Stimulated activated CD4-positive, alpha-beta T cell treated with anti-CD3 and anti-CD28 coated beads, TNF-alpha, amount 100 ng/mL, for 1 hour (primary cell): ENCODE measurements at places on chromosomes 3 and 15.

GRCh38 chr3:162263596-162263995 lies 767.0 kb downstream of the OTOL1 start:
- no peak for DNase-seq

GRCh38 chr15:38042707-38043445 lies 108.4 kb downstream of the TMCO5A start:
- no peak for DNase-seq

GRCh38 chr3:144031938-144032337 lies 60.3 kb downstream of the DIPK2A start:
- no peak for DNase-seq

DNA sequence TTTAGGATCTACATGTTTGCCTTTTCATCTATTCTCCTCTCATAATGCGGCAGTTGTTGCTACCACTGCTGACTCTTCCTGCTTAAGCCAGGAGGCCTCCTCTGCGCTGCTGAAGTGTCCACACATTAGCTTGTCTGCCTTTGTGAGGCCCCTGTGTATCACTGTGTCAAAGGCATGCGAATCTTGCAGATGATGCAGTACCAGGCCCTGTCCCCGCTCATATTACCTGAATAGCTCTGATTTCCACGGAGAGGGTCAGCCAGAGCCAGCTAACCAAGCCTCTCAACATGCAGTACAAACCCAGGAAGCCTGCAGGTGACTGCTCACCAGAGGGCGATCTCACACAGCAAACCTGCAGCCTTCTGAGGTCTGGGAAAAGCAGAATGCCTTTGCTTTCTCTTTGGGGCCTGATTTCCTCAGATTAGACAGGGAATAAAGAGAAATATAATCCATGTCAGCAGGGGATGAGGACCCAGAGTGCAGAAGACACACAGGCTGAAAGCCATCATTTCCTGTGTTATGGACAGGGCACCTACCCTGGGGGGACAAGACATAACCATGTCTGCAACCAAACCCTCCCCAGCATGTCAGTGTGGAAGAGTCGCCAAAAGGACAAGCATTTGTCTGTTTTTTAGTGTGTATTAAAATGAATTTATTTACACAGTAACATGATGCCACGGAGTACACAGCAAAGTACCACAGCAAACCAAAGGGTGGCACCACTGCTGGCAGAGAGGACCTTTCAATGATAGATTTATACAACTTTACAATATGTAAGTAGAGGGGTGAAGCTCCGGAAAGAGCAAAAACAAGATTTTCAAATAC lies 36.8 kb upstream of the TSPAN3 start:
- no peak for DNase-seq

DNA sequence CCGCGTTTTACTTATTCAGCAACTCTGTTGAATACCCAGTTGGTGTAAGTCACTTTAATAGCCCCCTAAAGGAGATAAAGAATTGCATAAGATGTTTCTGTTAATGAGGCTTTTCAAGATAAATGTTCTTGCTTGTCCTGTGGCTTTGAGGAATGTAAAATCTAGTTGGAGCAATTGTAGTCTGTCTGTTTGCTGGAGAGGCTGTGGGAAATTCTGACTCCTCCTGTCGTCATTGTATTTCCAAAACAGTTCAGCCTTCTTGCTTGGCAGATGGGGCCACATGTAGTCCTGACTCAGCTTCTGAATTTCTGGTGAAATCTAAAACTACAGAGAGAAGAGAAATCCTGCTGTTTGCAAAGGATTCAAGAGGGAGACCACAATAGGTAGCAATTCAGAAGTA lies 114.4 kb downstream of the RYR3 start:
- no peak for DNase-seq

DNA sequence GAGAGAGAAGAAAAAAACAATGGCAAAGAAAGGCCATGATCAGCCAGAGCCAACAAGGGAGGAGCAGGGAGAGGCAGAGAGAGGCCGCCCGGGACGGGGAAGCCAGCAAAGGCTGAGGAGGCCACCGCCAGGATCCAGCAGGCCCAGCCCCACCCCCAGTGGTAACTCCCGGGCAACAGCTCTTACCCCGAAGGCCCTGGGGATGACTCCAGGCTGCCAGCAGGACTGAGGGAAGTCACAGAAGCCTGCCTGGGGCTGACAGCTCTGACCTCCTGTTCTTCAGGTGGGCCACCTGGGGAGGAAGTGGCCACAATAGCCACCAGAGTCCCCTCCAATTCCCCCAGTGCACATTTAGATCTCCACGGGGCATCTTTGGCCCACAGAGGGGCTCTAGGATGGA lies 184.3 kb upstream of the LINGO1 start:
- DNase-seq = no peak

DNA sequence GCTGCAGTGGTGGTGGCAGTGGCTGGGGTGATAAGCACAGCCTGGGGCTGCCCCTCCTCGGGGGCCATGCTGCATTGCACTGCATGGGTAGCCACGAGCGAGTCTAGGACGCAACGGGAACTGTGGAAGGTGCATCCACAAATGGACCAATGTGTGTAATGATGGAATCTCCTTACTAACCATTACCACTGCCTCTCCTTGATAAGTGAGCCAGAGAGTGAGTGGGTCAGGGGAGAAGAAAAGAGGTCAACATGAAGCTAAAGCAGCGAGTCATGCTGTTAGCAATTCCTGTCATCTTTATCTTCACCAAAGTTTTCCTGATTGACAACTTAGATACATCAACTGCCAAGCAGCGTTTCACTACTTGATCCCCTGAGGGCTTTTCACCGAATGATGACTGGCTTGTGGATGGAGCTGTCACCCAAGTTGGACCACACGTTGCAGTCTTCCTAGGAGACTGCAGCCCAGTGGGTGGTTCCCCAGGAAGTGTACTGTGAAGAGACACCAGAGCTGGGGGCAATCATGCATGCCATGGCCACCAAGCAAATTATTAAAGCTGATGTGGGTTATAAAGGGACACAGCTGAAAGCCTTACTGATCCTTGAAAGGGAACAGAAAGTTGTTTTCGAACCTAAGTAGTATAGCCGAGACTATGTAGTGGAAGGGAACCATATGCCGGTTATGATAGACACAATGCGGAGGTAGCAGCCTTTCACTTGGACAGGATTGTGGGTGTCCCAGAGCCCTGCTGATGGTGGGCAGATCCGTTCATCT lies 20.6 kb downstream of the SAMD7 start:
- DNase-seq = no peak

DNA sequence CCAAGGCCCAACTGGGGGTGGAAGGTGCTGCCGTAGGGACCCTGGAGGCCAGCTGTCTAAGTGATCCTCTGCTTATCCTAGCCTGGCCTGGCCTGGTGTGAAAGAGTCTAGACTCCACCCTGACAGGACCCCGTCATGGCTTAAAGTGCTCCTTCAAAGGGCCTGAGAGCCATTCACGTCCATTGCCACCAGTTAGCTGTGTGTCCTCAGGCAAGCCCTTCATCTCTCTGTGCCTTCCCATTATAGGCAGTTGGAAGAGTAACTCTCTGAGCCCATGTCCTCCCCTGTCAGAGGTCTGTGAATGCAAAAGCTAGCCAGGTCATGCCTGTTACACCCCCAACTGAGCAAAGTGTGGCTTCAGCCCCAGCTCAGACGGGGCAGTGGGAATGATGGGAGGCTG lies 9.1 kb upstream of the DNAH1 start:
- no peak for DNase-seq

GRCh38 chr3:30233913-30234646 lies 372.3 kb upstream of the TGFBR2 start:
- no peak for DNase-seq

- no peak for DNase-seq
Observed at GRCh38 chr3:55014906-55015305, 87.0 kb upstream of the LRTM1 start.

DNA sequence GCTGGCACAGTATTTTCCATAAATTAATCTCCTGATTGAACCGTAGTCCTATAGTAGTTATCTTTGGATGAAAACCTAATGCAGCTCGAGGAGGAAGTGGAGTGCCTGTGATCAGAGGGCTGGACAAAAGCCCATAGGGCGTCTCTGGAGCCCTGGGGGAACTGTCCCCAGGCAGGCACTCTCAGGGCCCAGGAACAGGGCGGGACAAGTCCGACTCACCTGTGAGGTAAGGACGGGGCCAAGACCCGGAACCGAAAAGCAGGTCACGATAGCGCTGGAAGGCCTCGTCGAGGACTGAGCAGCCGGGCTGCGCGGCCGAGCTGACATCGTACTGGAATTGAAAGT lies 341 bp downstream of the HEXA start:
- no peak for DNase-seq

DNA sequence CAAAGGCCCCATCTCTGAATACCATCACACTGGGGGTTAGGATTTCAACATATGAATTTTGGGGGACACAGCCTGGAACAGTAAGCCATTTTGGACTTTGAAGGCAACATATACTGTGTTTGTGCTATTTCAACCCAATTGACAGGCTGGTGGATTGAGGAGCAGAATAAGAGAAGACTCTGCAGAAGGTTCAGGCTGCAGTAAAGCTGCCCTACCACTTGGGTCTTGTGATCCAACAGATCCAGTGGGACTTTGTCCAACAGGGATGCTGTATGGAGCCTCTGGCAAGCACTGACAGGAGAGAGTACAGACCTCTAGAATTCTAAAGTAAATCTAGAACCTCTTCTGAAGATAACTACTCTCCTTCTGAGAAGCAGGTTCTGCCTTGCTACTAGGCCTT lies 1.1 kb upstream of the BCL2L10 start:
- no peak for DNase-seq

DNA sequence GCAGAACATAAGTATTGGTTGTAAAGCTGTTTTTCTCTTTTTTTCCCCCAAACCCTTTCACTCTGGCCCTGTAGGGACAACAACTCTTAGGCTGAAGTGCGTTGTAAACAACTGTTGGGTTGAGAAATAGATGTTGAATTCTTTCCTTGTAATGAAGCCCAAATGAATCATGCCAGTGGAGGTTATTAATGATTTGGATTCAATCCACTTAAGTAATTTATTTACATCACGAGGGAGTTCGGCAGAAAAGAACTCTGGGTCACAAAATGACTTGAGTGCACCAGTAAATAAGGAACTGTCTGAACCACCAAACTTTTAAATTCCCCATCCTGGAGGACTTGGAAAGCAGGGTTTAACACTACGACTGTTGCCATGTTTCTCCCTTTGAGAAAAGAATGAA lies 218.9 kb downstream of the PDZRN3 start:
- DNase-seq = no peak

DNA sequence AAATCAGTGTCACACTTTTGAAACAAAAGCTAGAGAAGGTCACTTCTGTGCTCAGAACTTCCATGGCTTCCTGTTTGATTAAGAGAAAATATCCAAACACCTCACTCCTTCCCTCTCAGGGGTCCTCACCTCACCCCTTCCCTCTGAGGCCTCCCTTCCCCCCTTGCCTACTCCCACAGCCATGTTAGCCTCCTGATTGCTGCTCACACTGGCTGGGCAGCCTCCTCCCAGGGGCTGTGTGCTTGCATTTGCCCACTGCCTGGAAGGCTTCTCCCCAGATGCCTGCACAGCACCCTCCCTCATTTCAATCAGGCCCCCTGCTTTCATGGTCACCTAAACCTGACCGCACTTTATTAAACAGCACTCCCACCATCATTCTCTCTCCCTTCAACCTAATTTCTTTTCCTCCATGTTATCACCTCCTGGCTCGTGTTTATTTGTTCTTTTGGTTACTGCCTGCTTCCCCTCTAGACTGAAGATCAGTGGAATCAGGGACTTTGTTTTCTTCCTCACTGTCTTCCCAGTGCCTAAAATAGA lies 10.4 kb downstream of the BOC start:
- DNase-seq = no peak

DNA sequence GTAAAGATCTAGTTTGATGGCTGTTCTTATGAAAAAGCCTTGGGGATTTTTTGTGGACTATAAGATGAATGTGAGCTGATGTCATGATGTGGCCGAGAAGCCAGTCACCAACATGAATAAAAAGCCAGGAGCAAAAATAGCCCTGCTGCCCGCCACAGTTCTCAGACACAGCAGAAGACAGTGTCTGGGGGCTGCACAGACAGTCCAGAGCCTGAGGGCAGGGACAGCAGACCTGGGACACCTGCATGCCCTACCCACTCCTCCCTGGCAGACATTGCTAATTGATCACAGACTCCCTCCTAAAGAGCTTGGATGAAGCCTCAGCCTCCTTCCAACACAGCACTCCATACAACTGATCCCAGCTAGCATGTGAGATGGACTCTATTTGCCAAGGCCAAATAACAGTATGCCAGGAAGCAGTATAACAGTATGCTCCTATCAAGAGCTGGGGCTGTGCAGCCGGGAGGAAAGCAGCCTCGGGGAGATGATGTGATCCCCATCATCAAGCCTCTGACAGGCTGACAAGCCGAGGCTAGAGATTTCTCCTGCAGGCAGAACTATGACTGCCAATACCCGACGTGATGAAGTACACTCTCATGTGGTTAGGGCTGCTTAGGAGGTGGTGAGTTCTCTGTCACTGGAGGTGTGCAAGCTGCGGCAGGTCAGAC lies 105.4 kb upstream of the RPL32 start:
- no peak for DNase-seq

DNA sequence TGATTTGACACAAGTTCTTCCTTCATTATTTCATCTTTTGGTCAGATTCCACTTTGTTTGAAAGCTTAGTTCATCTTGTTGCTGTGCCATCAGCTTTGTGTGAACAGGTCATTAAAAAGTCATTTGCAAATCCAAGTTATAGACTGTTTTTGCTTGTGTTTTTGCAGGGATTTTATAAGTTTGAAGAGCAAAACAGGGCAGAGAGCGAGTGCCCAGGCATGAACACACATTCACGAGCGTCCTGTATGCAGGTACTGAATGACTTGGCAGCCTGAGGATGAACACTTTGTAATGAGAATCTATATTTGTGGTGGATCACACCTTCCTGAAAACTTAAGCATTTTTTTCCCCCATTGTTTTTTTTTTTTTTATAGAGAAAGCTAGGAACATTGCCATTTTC lies 60.6 kb upstream of the SAMMSON start:
- DNase-seq = no peak

DNA sequence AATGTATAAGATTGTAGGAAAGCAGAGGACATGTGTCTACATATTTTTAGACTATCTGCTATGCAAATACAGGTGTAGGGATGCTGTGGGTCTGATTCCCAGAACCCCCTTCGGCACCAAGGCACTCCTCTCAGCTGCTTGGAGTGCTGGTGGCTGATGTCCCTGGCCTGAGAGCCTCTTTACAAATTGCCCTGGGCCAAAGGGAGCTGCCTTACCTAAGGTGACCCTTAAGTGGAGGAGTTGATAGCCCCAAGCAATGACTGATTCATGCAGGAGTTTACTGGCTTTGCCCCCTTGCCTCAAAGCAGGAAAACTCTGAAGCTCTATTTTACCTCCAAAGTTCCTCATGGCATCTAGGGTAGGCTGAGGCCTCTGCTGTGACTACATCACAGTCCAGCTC lies 83.0 kb downstream of the ZNF385D start:
- no peak for DNase-seq

GRCh38 chr3:129413687-129414506 lies 14.5 kb downstream of the EFCAB12 start:
- DNase-seq = no peak

DNA sequence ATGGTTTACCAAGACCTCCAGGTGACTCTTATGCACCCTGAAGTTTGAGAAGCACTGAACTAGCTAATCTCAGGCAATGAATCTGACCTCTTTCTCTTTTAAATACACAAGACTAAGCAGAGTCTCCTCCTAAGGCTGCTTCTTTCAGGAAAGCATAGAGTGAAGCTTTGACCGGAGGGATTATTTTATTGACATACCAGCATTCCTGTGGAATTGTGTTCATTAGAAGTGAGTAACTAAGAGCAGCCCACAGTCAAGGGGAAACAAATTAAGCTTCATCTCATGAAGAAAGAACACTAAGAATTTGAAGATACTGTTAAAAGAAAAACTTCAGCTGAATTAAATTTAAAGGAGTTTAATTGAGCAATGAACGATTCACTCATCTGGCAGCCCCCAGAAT lies 963.5 kb downstream of the NTRK3 start:
- no peak for DNase-seq
